ENCODE measurements at places on chromosomes 5 and 9. TPM values are rescaled to one million over a fixed set of nuclear protein-coding genes. Genes with fewer than 3 reads are reported as not detected.
A peak's percentile ranks its signal among the peaks of the same experiment; 100 is the strongest.

- H3K27me3 ChIP-seq = peaks cover 8% of the 10 kb centered on the region
- no peaks in the 10 kb centered on the region for H3K36me3 ChIP-seq
- H3K27ac ChIP-seq = no peak overlapping the region
Measured at GRCh38 chr9:36974731-36975130, 59.3 kb downstream of the PAX5 start.

- no peak for DNase-seq
- H3K27ac ChIP-seq = peak overlapping the region; percentile 34
- H3K36me3 ChIP-seq = no peaks in the 10 kb centered on the region
Measured at GRCh38 chr5:34717426-34718327, 61.5 kb downstream of the RAI14 start.

DNA sequence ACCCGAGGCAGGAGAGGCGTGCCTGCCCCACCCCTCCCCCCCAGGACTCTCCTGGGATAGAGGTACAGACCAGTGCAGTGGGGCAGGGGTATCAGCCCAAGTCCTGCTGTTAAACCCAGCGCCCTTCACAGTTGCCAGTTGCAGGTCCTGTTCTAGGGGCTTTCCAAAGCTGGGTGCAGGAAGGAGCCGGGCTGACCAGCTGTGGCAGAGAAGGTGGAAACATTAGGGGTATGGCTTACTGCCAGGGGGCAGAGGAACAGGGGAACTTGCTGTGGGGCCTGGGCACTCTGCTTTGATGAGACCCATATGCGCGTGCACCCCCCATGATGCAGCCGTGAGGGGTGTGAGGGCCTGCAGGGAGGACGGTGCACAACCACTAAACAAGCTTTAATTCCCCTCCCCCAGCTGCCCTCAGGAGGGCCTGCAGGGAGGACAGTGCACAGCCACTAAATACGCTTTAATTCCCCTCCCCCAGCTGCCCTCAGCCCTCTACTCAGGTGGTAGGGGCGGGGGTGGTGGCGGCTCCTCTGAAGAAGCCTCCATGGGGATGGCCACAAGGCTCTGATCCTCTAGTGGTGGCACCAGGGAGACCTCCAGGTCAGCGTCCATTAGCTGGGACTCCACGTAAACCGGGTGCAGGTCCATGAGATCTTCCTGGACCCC lies 766 bp upstream of the LRRC26 start:
- no peak for DNase-seq
- H3K36me3 ChIP-seq = no peaks in the 10 kb centered on the region
- H3K27ac ChIP-seq = no peak overlapping the region
- H3K4me3 ChIP-seq = no peak overlapping the region

Gene PRRX2
- not detected for total RNA-seq

- H3K36me3 ChIP-seq = no peaks in the 10 kb centered on the region
- no peak overlapping the region for H3K4me3 ChIP-seq
- no peak overlapping the region for H3K27ac ChIP-seq
- DNase-seq = no peak
- H3K27me3 ChIP-seq = no peaks in the 10 kb centered on the region
Measured at GRCh38 chr5:26833596-26833995, 204.8 kb downstream of the CDH9 start.

GRCh38 chr5:157324237-157324636 lies 58.3 kb downstream of the CYFIP2 start:
- no peak overlapping the region for H3K4me3 ChIP-seq
- no peaks in the 10 kb centered on the region for H3K27me3 ChIP-seq
- DNase-seq = no peak
- H3K36me3 ChIP-seq = no peaks in the 10 kb centered on the region
- no peak overlapping the region for H3K27ac ChIP-seq
- H3K4me1 ChIP-seq = no peaks in the 10 kb centered on the region

DNA sequence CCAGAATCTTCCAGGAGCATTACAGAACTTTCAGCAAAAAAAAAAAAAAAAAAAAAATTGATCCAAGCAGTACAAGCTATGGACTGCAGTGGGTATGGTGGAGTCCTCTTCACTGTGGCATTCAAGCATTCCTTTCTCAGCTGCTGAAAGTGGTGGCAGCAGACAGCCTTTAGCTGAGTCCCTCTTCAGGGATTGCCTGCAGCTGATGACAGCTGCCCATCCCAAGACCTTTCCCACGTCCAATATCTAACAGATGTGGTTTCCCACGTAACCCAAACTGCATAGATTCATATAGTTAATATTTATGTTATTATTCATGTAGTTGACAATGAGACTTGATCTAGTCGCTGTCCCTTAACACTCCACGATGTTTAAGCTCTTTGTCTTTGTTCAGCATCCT lies 475.9 kb downstream of the TLE1 start:
- no peaks in the 10 kb centered on the region for H3K27me3 ChIP-seq
- H3K27ac ChIP-seq = no peak overlapping the region
- no peak overlapping the region for H3K4me3 ChIP-seq
- no peaks in the 10 kb centered on the region for H3K36me3 ChIP-seq

DNA sequence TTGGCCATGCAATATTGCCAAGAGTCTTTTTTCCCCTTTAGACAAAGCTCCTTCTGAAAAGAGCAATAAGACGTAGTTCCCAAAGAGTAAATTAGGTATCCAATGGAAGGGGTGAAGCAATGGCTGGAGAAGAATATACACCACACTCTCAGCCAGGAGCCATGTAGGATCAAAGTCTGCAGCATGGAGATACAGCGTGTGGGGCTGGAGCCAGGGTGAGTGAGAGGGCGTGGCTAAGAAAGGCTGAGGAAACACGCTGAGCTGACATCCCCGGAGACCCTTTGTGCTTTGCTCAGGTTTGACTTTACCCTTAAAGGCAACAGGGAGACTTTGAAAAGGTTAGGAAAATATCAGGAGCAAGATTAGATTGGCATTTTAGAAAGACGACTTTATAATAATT lies 87.1 kb upstream of the ELL2 start:
- H3K4me1 ChIP-seq = no peaks in the 10 kb centered on the region
- H3K27ac ChIP-seq = no peak overlapping the region
- no peaks in the 10 kb centered on the region for H3K36me3 ChIP-seq
- no peak for DNase-seq
- no peaks in the 10 kb centered on the region for H3K27me3 ChIP-seq

Gene LCP2
- 2.6 TPM for total RNA-seq

Gene CCIN
- not detected for total RNA-seq

Gene IL5
- not detected for total RNA-seq

DNA sequence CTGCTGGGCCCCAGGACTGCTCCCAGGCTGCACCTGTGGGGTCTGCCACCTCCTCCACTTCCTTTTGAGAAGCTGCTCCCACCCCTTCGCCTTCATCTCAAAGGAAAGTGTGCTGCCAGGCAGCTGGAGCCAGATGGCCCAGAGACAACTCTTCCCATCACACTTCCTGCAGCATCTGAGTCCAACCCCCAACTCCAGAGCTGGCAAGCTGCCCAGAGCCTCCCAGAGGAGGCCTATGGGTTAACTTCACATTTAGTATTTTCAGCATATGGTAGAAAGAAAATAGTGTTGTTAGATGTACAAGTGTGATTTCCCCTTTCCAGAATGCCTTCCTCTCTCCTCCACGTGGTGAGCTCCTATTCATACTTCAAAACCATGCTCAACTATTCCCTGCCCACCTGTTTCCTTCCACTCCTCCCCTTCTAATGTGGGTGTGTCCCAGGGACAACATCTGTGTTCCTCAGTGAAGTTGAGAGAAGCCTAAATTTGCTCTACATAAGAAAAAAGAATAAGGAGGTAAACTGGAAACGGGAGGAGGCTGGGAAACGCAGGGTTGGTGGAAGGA lies 38.6 kb upstream of the KCNMB1 start:
- H3K36me3 ChIP-seq = no peaks in the 10 kb centered on the region
- DNase-seq = no peak
- H3K4me3 ChIP-seq = no peak overlapping the region
- no peaks in the 10 kb centered on the region for H3K4me1 ChIP-seq

DNA sequence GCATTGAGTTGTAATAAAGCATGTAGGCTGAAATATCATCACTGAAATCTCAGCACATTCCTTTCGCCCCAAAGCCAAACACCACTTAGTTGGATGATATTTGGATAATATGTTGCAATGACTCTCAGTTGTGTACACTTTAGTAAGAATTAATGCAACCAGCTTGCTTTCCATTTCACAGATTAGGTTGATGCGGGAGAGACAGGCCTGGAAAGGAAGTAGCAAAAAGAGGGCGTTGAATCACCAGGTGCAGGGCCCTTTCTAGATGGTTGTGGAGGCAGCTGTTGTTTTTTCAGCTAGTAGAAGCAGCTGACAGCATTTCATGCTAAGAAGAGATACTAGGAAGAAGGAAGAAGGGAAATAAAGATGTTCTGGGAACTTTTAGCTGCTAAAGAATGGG lies 30.9 kb downstream of the DMRT3 start:
- H3K27me3 ChIP-seq = peaks cover 47% of the 10 kb centered on the region
- no peak overlapping the region for H3K4me3 ChIP-seq
- H3K27ac ChIP-seq = no peak overlapping the region
- H3K4me1 ChIP-seq = no peaks in the 10 kb centered on the region
- no peak for DNase-seq
- no peaks in the 10 kb centered on the region for H3K36me3 ChIP-seq

- H3K4me3 ChIP-seq = no peak overlapping the region
- peaks cover 10% of the 10 kb centered on the region for H3K4me1 ChIP-seq
- no peak for DNase-seq
- peaks cover 95% of the 10 kb centered on the region for H3K27me3 ChIP-seq
- H3K36me3 ChIP-seq = no peaks in the 10 kb centered on the region
Measured at GRCh38 chr5:93588352-93589151, 5.5 kb downstream of the NR2F1 start.

- peaks cover 93% of the 10 kb centered on the region for H3K4me1 ChIP-seq
- H3K36me3 ChIP-seq = no peaks in the 10 kb centered on the region
- H3K27ac ChIP-seq = peak overlapping the region; percentile 86
- H3K4me3 ChIP-seq = no peak overlapping the region
- no peaks in the 10 kb centered on the region for H3K27me3 ChIP-seq
Measured at GRCh38 chr5:142823126-142823525, 52.9 kb downstream of the ARHGAP26 start.

Gene CHSY3
- total RNA-seq = 0.60 TPM

DNA sequence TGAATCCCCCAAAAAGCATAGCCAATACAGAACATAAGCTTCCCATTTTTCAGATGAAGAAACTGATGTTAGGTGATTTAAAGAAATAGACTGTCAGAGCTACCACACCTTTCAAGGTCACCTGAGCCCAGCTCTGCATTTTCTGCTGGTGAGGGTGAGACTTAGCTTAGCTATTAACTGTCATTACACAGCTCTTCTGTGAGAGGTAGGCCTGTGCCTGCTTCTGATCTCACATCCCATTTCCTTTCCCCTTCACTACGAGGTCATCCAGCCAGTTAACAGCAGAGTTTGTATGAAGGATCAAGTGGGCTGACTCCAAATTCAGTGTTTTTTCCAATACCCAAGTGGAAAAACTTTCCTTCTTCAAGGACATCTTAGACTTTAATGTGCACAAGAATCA lies 528.6 kb upstream of the CLINT1 start:
- H3K4me3 ChIP-seq = no peak overlapping the region
- no peaks in the 10 kb centered on the region for H3K27me3 ChIP-seq
- DNase-seq = no peak
- peaks cover 3% of the 10 kb centered on the region for H3K4me1 ChIP-seq
- no peaks in the 10 kb centered on the region for H3K36me3 ChIP-seq

- DNase-seq = no peak
- H3K36me3 ChIP-seq = no peaks in the 10 kb centered on the region
- no peak overlapping the region for H3K4me3 ChIP-seq
Measured at GRCh38 chr9:13750061-13750460, 470.6 kb upstream of the MPDZ start.

DNA sequence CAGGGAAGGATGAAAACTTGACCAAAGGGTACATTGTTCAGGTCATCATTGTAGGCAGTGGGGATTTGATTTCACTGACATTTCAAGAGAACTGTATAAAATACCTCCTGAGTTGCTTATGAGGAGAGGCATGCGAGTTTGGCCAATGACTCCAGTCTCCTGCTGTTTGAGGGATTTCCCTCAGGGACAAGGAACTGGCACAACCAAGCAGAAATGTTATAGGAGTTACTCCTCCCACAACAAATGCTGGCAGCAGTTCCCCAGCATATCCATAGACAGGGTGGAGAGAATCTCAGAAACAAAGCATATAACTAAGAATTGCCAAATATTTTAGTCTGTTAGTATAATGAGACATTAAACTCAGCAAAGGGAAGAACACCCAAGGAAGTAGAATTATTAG lies 47.2 kb upstream of the FBXL7 start:
- H3K4me1 ChIP-seq = no peaks in the 10 kb centered on the region
- no peaks in the 10 kb centered on the region for H3K27me3 ChIP-seq
- DNase-seq = no peak
- no peak overlapping the region for H3K4me3 ChIP-seq
- H3K27ac ChIP-seq = peak overlapping the region; percentile 40

- H3K36me3 ChIP-seq = no peaks in the 10 kb centered on the region
- no peak overlapping the region for H3K27ac ChIP-seq
- peaks cover 7% of the 10 kb centered on the region for H3K27me3 ChIP-seq
- DNase-seq = no peak
- H3K4me1 ChIP-seq = no peaks in the 10 kb centered on the region
- H3K4me3 ChIP-seq = no peak overlapping the region
Measured at GRCh38 chr5:154590093-154590724, 112.2 kb upstream of the HAND1 start.

- H3K27ac ChIP-seq = no peak overlapping the region
- no peaks in the 10 kb centered on the region for H3K36me3 ChIP-seq
- DNase-seq = no peak
- H3K27me3 ChIP-seq = no peaks in the 10 kb centered on the region
- H3K4me3 ChIP-seq = no peak overlapping the region
Measured at GRCh38 chr5:137617528-137618205, 118.2 kb downstream of the KLHL3 start.

- H3K4me1 ChIP-seq = no peaks in the 10 kb centered on the region
- no peak overlapping the region for H3K4me3 ChIP-seq
- H3K27me3 ChIP-seq = no peaks in the 10 kb centered on the region
- no peaks in the 10 kb centered on the region for H3K36me3 ChIP-seq
Measured at GRCh38 chr5:81950996-81951395, 20.8 kb upstream of the ATG10 start.

Gene HTR1A
- not detected for total RNA-seq

Gene OGN
- 7.2 TPM for total RNA-seq

DNA sequence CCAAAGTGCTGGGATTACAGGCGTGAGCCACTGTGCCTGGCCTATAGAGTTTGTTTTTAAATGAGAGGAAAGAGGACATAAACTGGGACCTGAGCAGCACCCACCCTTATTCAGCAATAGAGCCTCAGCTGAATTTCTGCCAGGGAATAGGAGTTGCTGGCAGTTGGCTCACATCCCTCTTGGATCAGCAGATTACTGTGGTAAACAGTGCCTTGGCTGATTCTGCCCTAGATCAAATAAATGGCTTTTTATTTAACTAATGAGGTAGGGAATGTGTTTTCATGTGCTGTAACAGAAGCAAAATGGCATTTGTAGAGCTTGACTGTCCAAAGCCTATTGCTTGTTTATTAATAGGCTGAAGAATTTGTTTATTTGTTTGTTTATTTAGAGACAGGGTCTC lies 2.1 kb downstream of the ARHGEF37 start:
- H3K4me1 ChIP-seq = peaks cover 46% of the 10 kb centered on the region
- DNase-seq = peak; percentile 30
- H3K27ac ChIP-seq = peak overlapping the region; percentile 94
- no peak overlapping the region for H3K4me3 ChIP-seq

Gene SLC31A1
- total RNA-seq = 36.2 TPM
